Fibroblast of pulmonary artery (primary cell): ENCODE measurements at places on chromosomes 5 and 9.

GRCh38 chr5:117942861-117943519 is 1045.4 kb downstream of the DTWD2 start:
- no peak for DNase-seq

DNA sequence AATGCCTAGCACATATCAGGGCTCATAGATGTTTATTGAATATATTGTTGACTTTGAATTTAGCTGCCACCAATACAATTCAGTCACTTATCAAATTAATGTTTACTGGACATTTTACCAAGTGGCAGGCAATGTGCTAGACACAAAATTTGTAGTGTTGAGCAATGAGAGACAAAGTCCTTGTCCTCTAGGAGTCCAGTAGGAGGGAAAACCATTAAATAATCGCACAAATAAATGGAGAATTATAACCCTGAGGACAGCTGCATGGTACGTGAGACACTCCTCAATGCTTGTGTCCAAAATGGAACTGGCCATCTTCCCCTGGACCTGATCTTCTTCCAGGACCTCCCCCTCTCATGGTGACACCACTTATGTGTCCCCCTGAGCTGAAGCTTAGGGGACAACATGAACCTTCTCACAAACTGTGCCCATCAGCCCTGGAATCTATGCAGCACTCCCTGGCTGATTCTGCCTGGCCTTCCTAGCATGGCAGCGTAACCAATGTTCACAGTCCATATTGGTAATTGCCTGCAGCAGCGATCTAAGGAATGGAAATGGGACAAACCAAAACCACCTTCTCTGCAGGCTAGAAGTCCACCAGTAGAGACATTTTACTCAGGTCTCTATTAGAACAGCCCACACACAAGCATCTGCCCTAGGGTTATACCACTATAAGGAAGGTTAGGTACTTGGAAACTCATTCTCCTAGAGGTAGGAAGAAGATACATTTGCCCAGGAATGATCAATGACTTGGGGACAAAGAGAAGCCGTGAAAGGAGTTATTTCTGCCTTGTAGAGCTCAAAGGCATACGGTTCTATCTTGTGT is 75.5 kb downstream of the FGF1 start:
- no peak for DNase-seq

GRCh38 chr9:14961372-14962068 is 51.3 kb upstream of the FREM1 start:
- DNase-seq: no peak

- peak; percentile 15 for DNase-seq
Measured at GRCh38 chr9:29548436-29548835, 1975.2 kb upstream of the C9orf72 start.

- DNase-seq: no peak
Measured at GRCh38 chr5:159041444-159042198, 58.1 kb downstream of the EBF1 start.

DNA sequence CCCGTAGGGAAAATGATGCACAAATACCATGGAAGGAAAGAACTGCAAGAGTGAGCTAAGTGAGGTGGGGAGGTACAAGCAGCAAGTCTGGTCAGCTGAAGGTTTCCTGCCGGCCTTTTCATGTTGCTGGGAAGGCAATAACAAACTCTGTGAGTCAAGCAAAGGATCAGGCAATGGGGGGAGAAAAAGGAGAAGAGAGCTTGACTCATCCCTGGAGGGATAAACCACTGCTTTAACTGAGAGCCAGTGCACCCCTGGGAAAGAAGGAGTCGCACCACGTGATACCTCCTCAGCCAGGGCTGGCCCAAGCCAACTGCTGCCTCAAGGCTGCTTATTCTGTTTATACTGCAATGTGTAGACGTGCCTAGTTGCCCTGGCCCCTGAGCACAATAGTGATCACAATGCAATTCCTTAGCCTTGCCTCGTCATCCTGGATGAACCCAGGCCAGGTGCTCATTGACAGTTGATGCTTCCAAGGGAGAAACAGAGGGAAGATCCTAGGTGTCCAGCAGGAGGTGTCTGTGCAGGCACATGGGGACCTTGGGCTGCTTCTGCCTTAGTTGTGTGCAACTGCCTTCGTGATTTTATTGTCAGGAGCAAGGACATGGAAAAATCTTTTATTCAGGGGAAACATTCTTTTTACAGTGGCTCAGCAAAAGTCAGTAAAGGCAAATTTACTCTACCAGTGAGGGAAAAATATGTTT is 203.0 kb upstream of the TUT7 start:
- peak; percentile 42 for DNase-seq

DNA sequence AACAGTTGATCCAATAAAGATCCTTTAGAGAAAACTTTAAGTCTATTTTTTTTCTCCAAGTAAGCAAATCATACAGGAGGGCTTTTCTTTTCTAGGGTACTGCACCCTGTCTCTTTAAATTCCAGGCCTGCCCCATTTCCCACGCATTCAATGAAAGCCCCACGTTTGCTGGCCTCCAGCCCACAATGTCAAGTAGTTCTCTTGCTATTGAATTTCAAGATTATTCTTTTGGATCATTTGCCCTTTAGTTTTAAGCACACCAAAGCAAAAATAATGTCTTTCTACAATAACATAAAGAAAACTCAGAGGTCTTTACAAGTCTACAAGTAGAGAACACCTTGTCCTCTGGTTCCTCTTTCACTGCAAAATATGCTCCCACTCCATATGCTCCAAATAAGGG is 15.6 kb downstream of the MLLT3 start:
- no peak for DNase-seq

- peak; percentile 44 for DNase-seq
Measured at GRCh38 chr9:133584559-133585476, 24.4 kb downstream of the FAM163B start.

- DNase-seq: peak; percentile 60
Measured at GRCh38 chr9:136328622-136329041, 1.3 kb downstream of the GPSM1 start.

GRCh38 chr9:121929893-121930875 is 162.9 kb downstream of the TTLL11 start:
- no peak for DNase-seq

- peak; percentile 15 for DNase-seq
Measured at GRCh38 chr5:114243281-114243971, 118.4 kb upstream of the KCNN2 start.

DNA sequence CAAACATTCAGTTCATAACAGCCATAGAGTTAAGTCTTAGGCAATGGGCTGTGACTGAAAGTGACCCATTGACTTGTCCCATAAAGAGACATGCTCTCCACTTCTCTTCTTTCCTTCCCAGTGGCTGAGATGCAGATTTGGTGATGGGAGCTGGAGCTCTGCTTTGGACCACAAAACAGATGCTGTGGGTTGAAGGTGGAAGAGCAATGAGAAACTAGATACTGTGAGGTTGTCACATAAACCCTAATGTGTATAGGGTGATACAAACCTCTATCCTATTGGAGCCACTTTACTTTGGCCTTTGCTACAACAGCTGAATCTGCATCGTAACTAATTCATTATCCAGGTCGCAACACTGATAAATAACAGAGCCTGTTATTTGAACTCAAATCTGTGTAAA is 192.0 kb downstream of the TTC39B start:
- no peak for DNase-seq

- no peak for DNase-seq
Measured at GRCh38 chr9:1701113-1701512, 314.0 kb upstream of the SMARCA2 start.

DNA sequence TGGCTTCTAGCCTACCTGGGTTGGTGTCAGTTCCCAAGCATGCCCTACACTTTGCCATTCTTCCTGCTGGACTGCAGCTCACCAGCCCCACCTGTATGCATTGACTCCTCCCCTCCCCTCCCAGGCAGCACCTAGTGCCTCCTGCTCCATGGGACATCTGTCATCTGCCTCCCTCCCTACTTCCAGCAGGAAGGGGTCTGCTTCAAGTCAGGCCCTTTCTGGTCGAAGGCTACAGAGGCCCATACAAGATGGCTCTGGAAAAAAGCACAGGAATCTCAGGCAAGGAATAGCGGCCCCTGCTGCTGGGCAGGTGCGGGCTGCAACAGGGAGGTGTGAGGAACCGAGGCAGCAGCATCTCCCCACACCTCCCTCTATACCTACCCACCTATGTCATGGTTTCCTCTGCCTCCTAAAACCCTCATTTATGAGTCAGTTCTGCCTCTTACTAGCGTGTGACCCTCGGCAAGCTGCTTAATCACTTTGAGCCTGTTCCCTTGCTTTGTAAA is 19.7 kb downstream of the WWC1 start:
- no peak for DNase-seq

DNA sequence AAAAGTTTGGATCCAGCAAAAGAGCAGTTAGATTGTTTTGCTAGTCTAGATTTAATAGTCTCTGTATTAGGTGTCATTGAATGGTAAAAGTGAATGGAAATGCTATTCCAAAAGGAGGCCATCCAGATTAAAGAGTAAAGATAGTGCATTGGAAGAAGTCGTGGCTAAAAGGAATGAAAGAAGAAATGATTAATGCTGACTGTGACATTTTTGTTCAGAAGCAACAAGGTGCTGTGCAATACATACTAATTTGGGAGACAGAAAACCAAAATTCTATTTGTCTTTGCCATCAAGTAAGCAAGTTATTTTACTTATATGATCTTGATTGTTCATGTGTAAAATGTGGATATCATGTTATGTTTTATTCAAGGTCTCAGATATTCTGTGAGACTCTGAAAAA is 85.1 kb downstream of the GPBP1 start:
- DNase-seq: no peak

DNA sequence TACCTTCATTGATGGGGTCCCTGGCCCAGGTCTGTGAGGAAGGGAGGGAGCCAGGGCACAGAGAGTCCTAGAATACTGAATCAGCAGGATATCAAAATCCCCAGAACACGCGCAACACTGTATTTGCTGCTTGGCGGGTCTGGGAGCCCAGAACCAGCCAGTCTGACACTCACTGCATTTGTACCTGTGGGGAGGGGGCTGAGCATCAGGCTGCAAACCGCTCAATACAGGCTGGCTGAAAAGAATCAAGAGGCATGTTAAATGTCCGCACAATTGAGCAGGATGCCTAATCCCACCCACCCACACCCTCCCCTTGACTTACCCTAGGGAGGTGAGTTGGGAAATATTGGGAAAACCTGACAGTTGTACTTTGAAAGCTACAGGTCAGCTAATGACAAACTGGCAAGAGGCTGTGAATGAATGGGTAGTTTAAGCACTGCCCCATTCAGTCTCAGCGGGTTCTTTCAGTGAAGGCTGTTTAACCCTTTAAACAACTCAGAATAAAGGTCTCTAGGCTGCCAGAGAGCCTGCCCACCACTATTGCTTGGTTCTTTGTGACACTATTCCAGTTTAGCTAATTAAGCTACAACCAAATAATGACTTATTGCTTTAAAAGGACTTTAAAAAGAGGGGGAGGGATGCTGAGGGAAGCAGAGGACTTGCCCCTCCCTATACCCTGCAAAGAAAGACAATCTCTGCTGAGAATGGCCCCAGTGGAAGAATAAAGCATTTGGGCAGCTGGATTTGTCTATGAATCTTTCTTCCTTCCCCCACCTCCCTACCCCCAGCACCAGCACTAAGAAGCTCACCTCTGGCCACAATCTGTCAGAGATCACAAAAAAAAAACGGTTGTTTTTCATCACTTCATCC is 5.0 kb downstream of the SPRY4 start:
- DNase-seq: no peak

DNA sequence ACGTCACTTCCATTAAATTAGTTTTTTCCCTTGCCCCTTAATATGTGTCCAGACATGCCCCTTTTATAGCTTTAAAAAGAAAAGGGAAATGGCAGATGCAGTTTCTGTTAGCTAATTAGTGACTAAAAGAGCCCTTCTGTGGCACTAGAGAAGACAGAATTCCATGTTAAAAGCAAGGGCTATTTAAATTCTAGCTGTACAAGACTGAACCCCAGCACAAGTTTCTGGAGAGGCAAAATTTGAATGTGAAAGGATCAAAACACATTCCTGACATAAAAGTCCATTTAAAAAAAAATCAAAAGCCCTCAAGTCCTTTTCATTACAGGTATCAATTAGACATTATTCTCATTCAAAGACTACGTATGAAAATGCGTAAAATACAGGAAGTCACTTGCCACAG is 78.7 kb downstream of the HAPLN1 start:
- no peak for DNase-seq

- no peak for DNase-seq
Measured at GRCh38 chr9:107953556-107954125, 464.1 kb upstream of the KLF4 start.

GRCh38 chr9:106577121-106577520 is 285.8 kb upstream of the ZNF462 start:
- DNase-seq: no peak

DNA sequence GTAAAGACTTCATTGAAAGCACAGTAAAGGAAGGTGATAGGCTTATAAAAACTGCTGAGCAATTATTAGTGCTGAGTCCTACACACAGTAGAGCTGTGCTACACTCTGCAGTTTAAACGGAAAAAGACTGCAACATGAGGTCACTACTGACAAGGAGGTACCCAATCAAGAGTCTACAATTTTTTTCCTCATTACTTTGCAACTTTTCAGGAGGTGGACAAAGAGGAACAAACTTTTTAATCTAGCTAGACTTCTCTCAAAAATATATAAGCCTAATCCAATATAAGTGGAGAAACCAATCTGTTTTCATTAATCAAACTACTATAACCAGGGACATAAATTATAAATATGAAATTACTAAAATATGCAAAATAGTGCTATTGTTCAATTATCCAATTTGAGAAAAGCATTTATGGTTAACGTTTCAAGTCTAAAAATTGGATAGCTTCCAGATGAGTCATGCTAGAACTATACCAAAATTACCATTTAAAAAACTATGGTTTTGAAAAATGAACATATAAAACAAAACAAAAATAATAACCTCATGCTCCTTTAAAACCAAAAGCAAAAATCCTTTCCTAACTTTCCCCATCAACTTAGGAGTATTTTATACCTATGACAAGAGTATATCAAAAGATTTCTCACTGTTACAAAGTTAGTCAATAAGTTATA is 37.7 kb downstream of the FAM13B start:
- peak; percentile 70 for DNase-seq

- DNase-seq: no peak
Measured at GRCh38 chr9:6790866-6791265, 33.1 kb downstream of the KDM4C start.

GRCh38 chr5:178298283-178298807 is 65.7 kb upstream of the PHYKPL start:
- DNase-seq: no peak
